Stomach (tissue), 19 donors: ENCODE measurements at places on chromosomes 1 and 21. TPM values are rescaled to one million over a fixed set of nuclear protein-coding genes. Genes with fewer than 3 reads are reported as not detected.

The FAM110D gene
- total RNA-seq: not detected

The IL22RA1 gene
- not detected for total RNA-seq

The ZC3H11A gene
- 56.2 TPM for total RNA-seq

The GADD45A gene
- total RNA-seq: 12.9 TPM

The ZNF697 gene
- 9.5 TPM for total RNA-seq

The LIN28A gene
- total RNA-seq: not detected

DNA sequence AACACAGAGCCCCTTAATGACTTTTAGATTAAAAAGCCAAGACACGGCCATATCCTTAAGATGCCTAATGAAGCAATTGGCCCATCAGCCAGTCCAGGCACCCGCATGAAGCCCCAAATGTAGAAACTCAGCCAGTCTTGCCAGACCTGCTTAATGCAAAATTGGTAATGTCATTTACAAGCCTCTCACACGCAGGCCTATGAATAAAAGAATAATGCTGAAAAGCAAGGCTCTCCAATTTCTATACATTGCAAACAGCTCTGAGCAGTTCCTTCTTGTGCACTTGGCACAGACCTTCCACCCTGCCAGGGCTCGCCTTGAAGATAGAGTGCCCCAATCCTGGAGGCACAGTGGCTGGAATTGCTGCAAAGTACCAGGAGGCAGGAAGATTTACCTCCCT, 498.9 kb downstream of the NPHP4 start:
- H3K4me1 ChIP-seq: no peaks in the 10 kb centered on the region
- no peak overlapping the region for H3K27ac ChIP-seq
- H3K36me3 ChIP-seq: no peaks in the 10 kb centered on the region
- H3K4me3 ChIP-seq: no peak overlapping the region

DNA sequence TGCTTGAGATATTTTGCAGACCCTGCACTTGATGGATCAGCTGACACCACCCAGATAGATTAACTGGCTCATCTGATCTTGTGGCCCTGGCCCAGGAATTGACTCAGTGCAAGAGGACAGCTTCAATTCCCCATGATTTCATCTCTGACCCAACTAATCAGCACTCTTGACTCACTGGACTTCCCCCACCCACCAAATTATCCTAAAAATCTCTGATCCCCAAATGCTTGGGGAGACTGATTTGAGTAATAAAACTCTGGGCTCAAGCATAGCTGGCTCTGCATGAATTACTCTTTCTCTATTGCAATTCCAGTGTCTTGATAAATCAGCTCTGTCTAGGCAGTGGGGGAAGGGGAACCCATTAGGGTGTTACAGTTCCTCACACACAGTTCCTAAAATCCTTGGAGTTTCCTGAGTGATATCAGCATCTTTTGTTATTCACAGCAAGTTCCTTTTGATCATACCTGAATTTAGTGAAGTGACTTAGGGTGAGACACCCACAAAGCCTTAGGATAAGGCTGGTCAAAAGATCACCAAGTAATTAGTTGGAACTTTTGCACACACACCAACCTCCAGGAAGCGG, 104.2 kb downstream of the COP1 start:
- no peaks in the 10 kb centered on the region for H3K27me3 ChIP-seq
- H3K4me1 ChIP-seq: no peaks in the 10 kb centered on the region
- H3K4me3 ChIP-seq: no peak overlapping the region
- H3K36me3 ChIP-seq: peaks cover 75% of the 10 kb centered on the region
- no peak for DNase-seq

- no peak overlapping the region for H3K27ac ChIP-seq
- no peak for DNase-seq
- H3K36me3 ChIP-seq: no peaks in the 10 kb centered on the region
- peaks cover 18% of the 10 kb centered on the region for H3K4me1 ChIP-seq
Observed at GRCh38 chr1:41314376-41315145, 46.7 kb upstream of the FOXO6 start.
